ENCODE measurements at places on chromosomes 3 and 15.

GRCh38 chr3:147872568-147872967 is 463.4 kb downstream of the ZIC1 start:
- no peak for DNase-seq

DNA sequence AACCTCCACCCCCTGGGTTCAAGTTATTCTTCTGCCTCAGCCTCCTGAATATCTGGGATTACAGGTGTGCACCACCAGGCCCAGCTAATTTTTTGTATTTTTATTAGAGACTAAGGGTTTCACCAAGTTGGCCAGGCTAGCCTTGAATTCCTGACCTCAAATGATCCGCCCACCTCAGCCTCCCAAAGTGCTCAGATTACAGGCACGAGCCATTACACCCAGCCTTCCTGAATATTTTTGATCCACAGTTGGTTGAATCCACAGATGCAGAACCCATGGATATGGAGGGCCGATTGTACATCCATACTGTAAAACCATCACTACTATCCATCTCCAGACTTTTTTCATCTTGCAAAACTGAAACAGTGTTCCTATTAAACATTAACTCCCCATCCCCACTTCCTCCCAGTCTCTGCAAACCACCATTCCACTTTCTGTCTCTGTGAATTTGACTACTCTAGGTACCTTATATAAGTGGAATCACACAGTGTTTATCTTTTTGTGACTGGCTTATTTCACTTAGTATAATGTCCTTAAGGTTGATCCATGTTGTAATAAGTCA is 8.2 kb upstream of the TMEM62 start:
- DNase-seq, result no peak

DNA sequence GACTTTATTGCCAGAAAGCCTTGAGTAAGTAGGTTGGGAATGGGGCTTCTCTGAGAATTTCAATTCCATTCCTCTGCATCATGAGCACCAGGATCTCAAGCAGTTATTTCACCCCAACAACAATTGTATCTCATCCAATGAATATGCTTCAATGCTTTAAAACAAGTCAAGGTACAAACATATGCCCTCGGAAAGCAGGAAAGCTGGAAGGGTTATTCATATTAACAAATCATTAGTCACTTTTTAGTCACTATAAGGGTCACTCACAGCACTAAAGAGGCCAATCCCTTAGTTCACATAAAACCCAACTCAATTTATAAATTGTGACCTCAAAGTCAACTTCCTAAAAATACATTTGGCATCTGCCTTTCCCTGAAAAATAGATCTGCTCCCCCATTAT is 16.2 kb downstream of the MB21D2 start:
- DNase-seq, result no peak

GRCh38 chr15:82570721-82571508 is 30.7 kb upstream of the RPS17 start:
- DNase-seq, result no peak

GRCh38 chr3:31661993-31662670 is 129.4 kb downstream of the STT3B start:
- DNase-seq, result no peak

Measured in activated T-cell treated with anti-CD3 and anti-CD28 coated beads, Interleukin-2, amount 50 U/mL, for 48 hours (primary cell).